ENCODE measurements at places on chromosomes 16 and 17.

DNA sequence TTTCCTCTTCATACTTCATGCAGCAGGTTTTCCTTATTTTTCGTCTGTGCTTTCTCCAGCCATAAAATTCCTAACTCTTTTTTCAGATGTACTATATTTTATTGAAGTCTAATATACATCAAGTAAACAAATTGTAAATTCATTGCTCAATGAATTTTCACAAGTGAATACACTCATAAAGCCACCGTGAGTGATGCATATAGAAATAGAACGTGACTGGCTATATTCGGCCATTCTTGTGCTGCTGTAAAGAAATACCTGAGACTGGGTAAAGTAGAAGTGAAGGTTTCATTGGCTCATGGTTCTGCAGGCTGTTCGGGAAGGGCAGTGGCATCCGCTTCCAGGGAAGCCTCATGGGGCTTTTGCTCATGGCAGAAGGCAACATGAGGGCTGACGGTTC, 868.4 kb upstream of the EEF2KMT start:
- no peak for DNase-seq

DNA sequence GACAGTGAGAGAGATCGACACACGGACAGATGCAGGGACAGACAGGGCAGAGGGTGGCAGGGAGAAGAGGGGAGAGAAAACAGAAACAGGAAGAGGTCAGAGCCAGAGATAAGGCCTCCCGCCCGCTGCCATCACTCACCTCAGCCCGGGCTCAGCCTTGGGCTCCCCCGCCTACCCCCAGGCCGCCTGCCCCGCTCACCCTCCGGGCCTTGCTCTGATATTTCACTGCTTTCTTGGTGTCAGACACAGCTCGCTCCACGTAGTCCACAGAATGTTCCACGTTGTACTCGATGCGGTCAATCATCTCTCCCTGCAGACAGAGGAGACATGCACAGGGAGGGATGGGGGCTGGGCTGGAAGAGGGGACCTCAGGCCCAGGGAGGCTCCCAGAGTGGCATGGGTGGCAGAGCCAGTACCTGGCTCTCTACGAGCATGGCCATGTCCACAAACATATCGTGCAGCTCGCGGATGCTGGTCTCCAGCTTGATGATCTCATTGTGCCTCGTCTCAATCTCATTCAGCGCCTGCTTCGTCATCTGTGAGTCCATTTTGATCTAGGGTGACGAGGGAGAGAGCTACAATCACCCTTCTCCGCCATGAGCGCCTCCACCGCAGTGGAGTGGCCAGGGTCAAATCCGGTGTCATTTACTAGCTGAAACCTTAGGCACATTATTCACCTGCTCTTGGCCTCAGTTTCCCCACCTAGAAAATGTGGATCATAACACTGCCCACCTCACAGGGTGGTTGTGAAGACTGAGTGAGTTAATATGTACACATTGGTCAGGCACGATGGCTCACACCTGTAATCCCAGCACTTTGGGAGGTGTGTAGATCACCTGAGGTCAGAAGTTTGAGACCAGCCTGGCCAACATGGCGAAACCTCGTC, 8.2 kb downstream of the HSD3B7 start:
- no peak for DNase-seq

DNA sequence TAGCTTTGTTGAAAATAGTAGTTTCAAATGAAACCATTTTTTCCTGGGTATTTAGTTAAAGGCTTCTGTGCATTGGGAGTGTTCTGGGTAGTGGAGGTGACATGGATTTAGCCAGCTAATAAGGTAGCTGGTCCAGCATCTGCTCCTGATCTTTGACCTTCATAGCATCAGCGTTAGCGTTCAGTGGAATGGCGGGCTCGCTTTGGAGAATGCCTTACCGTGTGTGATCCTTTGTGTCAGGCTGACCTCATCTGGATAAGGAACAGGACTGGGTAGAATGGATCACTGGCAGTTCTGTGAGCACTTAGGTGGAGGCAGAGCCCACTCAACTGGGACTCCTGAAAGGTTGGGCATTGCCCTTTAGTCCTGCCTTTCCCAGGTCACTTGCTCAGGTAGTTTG, 3.7 kb downstream of the SAP30BP start:
- DNase-seq: no peak

- no peak for DNase-seq
These were observed 168.9 kb upstream of the MAF start for GRCh38 chr16:79769270-79769927.
